Fibroblast of upper back skin (primary cell): ENCODE measurements at places on chromosomes 2 and 18.

DNA sequence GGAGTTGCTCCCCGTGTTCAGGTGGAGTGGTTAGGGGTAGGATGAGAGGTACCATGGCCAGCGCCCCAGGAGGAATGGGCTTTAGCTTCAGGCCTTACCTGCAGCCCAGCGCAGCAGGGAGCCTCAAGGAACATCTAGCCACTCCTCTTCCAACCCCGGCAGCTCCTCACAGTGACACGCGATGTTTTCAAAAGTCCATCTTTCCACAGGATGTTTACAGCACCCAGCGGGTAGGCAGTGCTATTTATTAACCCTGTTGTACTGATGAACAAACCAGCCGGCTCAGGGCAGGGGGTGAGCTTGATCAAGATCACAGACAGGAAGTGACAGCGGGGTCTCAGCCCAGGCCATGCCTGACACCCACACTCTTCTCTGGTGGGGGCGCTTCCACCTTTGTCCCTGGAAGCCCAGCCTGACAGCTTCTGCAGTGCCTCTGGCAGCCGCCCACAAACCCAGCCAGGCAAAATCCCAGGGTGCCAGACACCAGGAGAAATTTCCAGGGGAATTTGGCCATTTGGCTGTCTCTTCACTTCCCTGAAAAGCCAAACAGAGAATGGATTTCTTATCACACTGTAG lies 18.4 kb upstream of the PRLH start:
- no peak for DNase-seq

- DNase-seq: no peak
These were observed 323.6 kb downstream of the PAX3 start for GRCh38 chr2:221975151-221975550.

DNA sequence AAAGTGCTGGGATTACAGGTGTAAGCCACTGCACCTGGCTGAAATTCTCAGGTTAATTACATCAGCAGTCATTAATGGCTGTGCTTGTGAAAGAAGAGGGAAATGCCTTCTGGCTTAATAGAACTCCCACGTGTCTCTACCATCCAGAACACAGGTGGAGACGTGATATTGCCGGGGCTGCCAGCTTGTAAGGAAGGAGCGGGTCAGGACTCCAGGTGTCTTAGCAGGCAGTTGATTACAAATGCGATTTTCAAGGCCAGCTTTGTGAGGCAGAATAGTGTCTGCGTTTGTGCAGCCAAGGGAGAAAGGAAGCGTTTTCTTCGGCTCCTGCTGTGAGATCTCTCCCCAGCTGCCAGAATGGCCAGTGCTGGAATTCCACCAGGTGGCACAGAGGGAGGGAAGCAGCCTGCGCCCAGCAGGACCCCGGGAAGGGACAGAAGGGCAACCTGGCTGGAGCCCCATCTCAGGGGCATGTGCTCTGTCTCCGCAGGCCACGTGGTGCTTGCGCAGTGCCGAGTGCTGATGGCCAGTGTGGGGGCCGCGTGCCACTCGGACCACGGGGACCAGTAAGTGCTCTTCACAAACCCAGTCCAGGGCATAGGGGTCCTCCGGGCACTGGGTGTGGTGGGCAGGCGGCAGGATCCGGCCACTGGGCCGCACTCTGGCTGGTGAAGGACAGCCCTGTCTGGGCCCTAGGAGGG lies 3.7 kb upstream of the ESPNL start:
- DNase-seq: no peak

DNA sequence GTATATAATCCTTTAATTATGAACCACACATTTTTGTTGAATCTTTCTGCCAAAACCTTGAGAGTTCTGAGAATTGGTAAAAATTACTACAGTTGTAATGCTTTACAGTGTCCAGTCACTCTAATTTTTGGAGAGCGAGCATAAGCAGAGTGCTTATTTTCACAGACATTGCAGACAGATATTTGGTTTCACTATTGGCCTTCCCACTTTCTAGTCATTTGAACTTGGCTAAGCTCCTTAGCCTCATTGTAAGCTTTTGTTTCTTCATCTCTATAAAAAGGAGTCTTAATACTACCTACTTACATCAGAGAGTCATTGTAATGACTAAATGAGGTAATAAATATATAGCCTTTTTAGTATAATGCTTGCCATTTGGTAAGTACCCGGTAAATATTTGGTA lies 80.4 kb downstream of the LCLAT1 start:
- DNase-seq: no peak

GRCh38 chr2:100959225-100959880 lies 42.7 kb upstream of the RPL31 start:
- peak; percentile 76 for DNase-seq

- no peak for DNase-seq
These were observed 128.2 kb downstream of the KCNH7 start for GRCh38 chr2:162710287-162710890.

DNA sequence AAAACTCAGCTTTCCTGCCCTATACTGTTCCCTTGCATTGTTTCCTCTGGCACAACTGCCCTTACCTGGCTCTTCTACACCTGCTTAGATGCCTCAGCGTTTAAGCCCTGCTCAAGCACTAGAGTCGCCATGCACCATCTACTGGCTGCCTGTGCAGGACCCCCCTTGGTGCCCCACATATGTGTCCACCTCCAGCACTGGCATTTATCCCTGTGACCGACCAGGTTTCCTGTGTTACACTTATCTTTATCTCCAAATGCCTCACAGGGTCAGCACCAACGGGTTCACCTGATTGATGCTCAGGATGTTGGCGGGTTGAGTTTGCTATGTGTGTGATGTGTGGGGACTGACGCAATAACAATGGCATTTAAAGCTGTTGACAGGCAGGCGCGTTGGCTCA lies 177.5 kb downstream of the TMEM18 start:
- no peak for DNase-seq

DNA sequence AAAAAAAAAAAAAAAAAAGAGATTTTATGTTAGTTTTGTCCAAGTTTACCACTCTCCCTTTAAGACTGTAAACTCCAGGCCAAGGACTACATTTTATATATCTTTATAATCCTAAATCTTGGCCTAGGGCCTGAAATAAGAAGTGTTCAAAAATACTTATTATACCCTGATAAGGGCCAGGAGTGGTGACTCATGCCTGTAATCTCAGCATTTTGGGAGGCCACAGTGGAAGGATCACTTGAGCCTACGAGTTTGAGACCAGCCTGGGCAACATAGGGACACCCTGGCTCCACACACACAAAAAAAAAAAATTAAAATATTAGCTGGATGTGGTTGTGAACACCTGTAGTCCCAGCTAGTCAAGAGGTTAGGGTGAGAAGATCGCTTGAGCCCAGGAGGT lies 12.7 kb downstream of the TRIP12 start:
- DNase-seq: peak; percentile 5
